ENCODE measurements at places on chromosomes 5 and 9.

DNA sequence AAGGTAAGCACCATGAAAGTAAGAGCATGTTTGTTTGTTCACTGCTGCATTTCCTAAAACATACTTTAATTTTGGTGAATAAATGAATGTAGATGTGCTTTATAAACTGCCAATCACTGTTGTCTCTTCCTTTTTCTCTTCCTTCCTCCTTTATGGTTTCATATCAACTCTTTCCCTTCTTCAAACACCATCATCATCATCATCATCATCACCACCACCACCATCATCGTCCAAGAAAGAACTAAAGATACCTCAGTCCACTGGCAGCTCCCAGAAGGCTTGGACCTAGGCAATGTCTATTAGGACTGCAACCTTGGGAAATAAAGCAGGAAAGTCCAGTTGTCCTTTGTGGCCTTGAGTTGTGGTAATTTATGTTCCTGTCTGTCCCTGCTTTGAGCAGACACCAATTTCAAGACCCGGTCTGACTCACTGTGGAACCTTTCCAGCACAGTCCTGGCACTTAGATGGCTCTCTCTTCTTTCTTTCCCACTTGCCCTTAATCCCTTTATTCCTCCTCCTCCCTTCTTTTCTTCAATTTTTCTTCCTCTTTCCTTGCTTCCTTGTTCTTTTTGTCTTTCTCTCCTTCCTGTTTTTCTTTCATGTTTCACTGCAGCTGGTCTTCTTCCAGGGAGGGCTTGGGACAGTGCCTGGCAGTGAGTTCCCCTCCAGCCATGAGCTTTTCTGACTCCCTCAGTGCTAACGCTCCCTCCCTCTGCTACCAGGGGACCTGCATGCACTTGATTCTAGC is 99.3 kb downstream of the ANGPTL2 start:
- peak overlapping the region; percentile 70 for H3K27ac ChIP-seq
- no peaks in the 10 kb centered on the region for H3K36me3 ChIP-seq
- no peaks in the 10 kb centered on the region for H3K4me1 ChIP-seq
- no peaks in the 10 kb centered on the region for H3K27me3 ChIP-seq

- no peak for DNase-seq
- no peaks in the 10 kb centered on the region for H3K27me3 ChIP-seq
Measured at GRCh38 chr9:26802921-26803320, 89.7 kb downstream of the CAAP1 start.

- no peaks in the 10 kb centered on the region for H3K27me3 ChIP-seq
- no peak overlapping the region for H3K27ac ChIP-seq
- DNase-seq = no peak
Measured at GRCh38 chr5:143177263-143177983, 226.1 kb downstream of the NR3C1 start.

DNA sequence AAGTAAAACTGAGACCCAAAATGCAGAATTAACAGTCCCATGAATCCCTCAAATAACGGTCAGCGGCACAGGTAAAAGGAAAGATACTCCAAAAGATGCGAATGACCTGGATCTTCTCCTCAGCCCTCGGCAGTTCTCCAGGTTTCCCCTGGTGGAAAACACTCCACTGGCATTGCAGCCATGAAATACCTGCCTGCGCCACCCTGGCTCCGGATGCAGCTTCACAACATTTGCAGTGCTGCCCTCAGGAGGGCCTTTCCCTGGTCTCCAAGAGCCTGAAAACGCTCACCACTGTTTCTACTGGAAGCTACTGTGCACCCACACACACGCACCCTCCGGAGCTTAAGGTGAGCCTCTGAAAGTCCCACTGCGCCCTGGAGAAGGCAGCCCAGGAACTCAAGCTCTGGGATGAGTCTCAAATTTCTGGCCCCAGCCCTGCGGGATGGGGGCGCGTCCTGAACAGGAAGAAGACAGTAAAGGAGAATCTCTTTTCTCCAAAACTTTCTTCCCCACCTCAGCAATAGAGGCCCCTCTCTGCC is 612 bp downstream of the UGT3A2 start:
- H3K4me3 ChIP-seq = no peak overlapping the region
- DNase-seq = no peak
- no peaks in the 10 kb centered on the region for H3K4me1 ChIP-seq
- no peaks in the 10 kb centered on the region for H3K36me3 ChIP-seq
- H3K27me3 ChIP-seq = peaks cover 14% of the 10 kb centered on the region

GRCh38 chr5:87095787-87096186 is 171.9 kb upstream of the RASA1 start:
- H3K27me3 ChIP-seq = no peaks in the 10 kb centered on the region
- no peak overlapping the region for H3K4me3 ChIP-seq
- no peak for DNase-seq
- H3K4me1 ChIP-seq = no peaks in the 10 kb centered on the region
- no peak overlapping the region for H3K27ac ChIP-seq

- H3K27ac ChIP-seq = no peak overlapping the region
- H3K4me3 ChIP-seq = no peak overlapping the region
- DNase-seq = no peak
- H3K36me3 ChIP-seq = no peaks in the 10 kb centered on the region
- no peaks in the 10 kb centered on the region for H3K4me1 ChIP-seq
- H3K27me3 ChIP-seq = no peaks in the 10 kb centered on the region
Measured at GRCh38 chr5:149667084-149667828, 62.9 kb upstream of the PPARGC1B start.

DNA sequence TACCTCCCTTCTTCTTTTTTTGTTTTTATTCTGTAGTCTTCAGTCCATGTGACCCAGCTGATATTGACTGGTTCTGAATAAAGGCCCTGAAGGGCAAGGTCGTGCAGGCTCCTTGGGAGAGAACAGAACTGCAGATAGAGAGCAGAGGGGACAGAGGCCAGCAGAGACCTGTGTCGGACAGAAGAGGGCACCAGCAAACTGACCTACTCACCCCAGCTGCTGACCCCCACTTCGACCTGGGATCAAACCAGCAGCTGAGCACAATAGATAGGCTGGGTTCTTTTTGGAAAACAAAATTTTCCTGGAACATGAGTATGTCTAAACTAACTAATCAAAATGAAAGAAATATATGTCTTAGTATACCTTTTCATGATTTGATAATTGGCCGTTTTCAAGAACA is 695.1 kb downstream of the NR2F1-AS1 start:
- no peaks in the 10 kb centered on the region for H3K4me1 ChIP-seq
- H3K27me3 ChIP-seq = no peaks in the 10 kb centered on the region
- no peak for DNase-seq
- H3K4me3 ChIP-seq = no peak overlapping the region
- H3K36me3 ChIP-seq = no peaks in the 10 kb centered on the region

GRCh38 chr5:75666801-75667200 is 50.4 kb downstream of the POC5 start:
- no peaks in the 10 kb centered on the region for H3K36me3 ChIP-seq
- H3K27ac ChIP-seq = no peak overlapping the region
- no peak for DNase-seq
- H3K4me1 ChIP-seq = no peaks in the 10 kb centered on the region

DNA sequence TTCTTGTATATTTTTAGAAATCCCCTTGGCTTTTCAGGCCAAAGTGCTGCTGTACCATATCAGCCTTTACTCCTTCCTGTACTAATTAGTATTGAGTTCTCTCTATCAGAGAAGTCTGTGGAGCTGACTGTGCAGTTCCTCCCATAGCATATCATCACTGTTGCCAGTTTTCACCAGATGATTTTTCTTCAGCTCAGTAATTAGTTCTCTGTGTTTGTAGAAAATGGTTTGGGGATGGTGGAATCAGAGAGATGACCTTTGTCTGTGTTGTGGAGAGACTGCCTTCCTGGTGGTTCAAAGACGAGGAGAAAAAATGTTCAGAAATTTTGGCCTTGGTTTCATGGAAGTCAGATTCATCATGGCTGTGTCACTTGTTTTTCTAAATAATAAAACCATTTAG is 227.5 kb upstream of the ACTBL2 start:
- no peaks in the 10 kb centered on the region for H3K27me3 ChIP-seq
- H3K4me3 ChIP-seq = no peak overlapping the region
- no peaks in the 10 kb centered on the region for H3K4me1 ChIP-seq
- H3K36me3 ChIP-seq = no peaks in the 10 kb centered on the region

DNA sequence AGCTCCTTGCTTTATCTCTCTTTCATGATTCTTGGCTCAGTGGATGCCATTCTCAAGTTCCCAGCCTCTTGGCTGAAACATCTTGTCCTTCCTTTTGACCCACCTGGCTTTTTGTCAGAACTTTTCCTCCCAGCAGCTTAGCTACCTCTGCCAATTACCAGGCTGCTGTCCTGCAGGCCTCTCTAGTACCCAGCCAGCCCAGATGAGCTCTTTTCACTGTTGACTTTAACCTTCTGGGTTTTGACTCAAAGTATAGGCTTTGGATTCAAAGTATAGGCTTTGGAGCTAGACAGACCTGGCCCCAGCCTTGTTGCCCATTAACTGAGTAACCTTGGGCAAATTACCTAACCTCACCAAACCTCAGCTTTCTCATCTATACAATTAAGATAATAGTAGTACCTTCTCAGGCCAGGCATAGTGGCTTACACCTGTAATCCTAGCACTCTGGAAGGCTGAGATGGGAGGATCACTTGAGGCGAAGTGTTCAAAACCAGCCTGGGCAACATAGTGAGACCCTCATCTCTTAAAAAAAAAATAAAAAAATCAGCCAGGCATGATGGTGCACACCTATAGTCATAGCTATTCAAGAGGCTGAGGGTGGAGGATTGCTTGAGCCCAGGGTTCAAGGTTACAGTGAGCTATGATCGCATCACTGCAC is 6.6 kb upstream of the TMEFF1 start:
- H3K4me3 ChIP-seq = no peak overlapping the region
- H3K4me1 ChIP-seq = no peaks in the 10 kb centered on the region

DNA sequence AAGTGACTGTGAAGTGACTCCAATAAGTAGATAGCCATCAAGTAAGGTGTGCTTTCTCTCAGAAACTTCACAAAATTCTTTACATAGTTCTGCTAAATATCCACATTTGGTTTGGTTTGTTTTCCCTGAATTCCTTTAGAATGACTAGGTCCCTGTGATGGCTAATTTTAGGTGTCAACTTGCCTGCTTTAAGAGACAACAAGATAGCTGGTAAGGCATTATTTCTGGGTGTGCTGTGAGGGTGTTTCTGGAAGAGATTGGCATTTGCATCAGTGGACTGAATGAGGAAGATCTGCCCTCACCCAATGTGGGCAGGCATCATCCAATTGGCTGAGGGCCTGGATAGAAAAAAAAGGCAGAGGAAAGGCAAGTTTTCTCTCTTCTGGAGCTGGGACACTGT is 8.3 kb upstream of the PTBP3 start:
- no peak overlapping the region for H3K4me3 ChIP-seq
- no peak for DNase-seq
- no peaks in the 10 kb centered on the region for H3K4me1 ChIP-seq

GRCh38 chr9:137781906-137782585 is 95.5 kb upstream of the CACNA1B start:
- DNase-seq = no peak
- H3K27ac ChIP-seq = no peak overlapping the region
- no peaks in the 10 kb centered on the region for H3K4me1 ChIP-seq
- no peaks in the 10 kb centered on the region for H3K27me3 ChIP-seq
- no peak overlapping the region for H3K4me3 ChIP-seq

DNA sequence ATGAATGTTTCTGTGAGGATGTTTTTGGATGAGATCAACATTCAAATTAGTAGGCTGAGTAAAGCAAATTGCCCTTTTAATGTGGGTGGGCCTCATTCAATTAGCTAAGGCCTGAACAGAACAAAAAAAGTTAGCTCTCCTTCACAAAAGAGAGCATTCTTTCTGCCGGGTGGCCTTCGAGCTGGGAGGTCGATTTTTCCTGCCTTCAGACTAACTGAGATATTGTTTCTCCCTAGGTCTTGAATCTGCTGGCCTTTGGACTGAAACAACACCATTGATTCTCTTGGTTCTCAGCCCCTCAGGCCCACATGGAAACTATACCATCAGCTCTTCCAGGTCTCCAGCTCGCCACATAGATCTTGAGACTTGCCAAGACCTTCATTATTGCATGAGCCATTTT is 29.1 kb upstream of the FREM1 start:
- H3K27ac ChIP-seq = no peak overlapping the region
- no peaks in the 10 kb centered on the region for H3K4me1 ChIP-seq
- H3K4me3 ChIP-seq = no peak overlapping the region
- no peak for DNase-seq
- H3K36me3 ChIP-seq = no peaks in the 10 kb centered on the region

- H3K4me3 ChIP-seq = no peak overlapping the region
- H3K27me3 ChIP-seq = no peaks in the 10 kb centered on the region
- H3K4me1 ChIP-seq = peaks cover 21% of the 10 kb centered on the region
- no peaks in the 10 kb centered on the region for H3K36me3 ChIP-seq
- no peak overlapping the region for H3K27ac ChIP-seq
Measured at GRCh38 chr5:109739741-109740728, 50.3 kb downstream of the MAN2A1 start.

- no peaks in the 10 kb centered on the region for H3K4me1 ChIP-seq
- no peak overlapping the region for H3K27ac ChIP-seq
- no peak overlapping the region for H3K4me3 ChIP-seq
- DNase-seq = no peak
- H3K27me3 ChIP-seq = peaks cover 6% of the 10 kb centered on the region
Measured at GRCh38 chr5:178192244-178192643, 5.1 kb upstream of the GMCL2 start.

DNA sequence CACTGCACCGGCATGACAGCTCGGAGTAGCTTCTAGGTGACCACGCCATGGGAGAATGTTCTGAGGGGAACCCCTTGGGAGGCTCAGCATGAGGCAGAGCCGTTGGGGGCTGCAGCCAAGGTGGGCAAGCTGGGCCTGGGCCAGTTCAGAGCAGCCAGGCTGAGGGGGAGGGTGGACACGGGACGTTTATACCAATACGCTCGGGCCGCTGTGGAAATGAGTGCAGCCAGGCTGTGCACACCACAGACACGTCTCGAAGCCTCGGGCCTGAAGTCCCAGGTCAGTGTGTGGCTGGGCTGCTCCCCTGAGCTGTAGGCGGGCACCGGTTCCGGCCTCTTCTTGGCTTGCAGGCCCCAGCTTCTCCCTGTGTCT is 28.9 kb upstream of the SLC12A7 start:
- no peaks in the 10 kb centered on the region for H3K36me3 ChIP-seq
- DNase-seq = no peak
- H3K4me1 ChIP-seq = peaks cover 12% of the 10 kb centered on the region

DNA sequence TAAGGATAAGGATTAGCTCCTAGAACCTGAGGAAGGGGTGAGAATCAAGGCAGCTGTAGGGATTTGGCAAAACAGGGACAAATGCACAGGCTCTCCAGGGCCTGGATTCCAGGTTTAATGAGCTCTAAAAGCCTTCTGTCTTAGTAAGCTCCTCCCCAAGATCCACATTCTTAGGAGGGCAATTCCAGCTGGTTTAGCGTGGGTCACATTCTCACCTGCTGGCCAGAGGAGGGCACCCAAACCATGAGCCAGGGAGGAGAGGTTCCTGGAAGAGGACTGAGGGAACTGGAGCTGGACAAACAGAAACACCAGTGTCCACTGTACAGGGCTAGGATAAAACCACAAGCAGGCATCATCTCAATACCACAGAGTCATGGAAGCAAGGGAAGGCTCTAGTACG is 480.0 kb downstream of the CCDC171 start:
- H3K27ac ChIP-seq = no peak overlapping the region
- no peaks in the 10 kb centered on the region for H3K4me1 ChIP-seq
- H3K4me3 ChIP-seq = no peak overlapping the region
- no peaks in the 10 kb centered on the region for H3K36me3 ChIP-seq
- no peak for DNase-seq
- H3K27me3 ChIP-seq = no peaks in the 10 kb centered on the region
